ENCODE measurements at places on chromosomes 12 and 14.

DNA sequence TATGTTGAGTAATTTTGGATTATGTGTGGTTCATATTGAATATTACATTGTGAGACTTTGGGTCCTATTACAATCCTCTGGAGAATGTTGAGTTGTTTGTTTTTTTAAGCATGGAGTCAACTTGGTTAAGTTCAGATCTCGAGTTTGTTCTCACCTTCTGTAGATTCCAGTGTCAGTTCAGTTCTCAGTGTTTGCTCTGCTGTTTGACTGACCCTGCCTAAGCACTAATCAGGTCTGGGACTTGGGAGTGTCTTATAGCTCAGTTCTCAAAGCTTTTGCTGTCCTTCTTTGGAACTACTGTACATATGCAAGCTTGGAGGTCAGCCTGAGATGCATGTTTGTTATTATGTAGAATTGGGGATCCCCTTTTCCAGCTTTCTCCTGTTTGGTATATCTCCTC lies 63.1 kb downstream of the DIP2B start:
- DNase-seq, result no peak

GRCh38 chr12:93902736-93903562 lies 225.8 kb downstream of the CRADD start:
- no peak for DNase-seq

GRCh38 chr12:100845095-100845494 lies 50.5 kb downstream of the ANO4 start:
- DNase-seq, result no peak

GRCh38 chr14:90301122-90301521 lies 30.6 kb downstream of the NRDE2 start:
- peak; percentile 28 for DNase-seq

DNA sequence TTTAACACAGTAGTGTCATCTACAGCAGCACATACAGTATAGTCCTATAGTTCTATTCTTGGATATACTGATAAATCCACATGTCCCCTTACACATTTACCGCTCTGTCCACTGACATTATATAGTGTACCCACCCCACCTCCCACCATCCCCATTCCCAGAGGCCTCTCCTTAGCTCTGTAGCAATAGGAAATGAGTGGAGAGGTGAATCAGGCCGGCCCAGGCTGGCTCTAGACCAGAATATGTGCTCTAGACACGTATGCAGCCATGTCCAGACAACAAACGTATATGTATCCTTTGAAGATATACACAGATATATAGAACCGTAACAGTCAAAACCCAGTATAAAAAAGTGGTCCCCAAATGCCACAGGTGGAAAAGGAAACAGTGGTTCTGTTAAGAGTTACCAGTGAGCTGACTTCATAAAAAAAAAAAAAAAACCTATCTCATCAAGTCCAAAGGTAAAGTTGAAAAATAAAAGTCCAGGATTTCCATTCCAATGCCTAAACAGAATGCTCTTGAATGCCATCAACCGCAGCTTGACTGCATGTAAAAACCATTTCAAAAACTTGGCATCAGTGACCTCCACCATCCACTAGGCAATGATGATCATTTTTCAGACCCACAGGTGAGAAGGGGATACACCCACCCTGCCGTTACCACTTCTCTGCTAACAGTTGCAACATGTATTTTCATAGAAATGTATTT lies 16.7 kb downstream of the EGLN3 start:
- no peak for DNase-seq

DNA sequence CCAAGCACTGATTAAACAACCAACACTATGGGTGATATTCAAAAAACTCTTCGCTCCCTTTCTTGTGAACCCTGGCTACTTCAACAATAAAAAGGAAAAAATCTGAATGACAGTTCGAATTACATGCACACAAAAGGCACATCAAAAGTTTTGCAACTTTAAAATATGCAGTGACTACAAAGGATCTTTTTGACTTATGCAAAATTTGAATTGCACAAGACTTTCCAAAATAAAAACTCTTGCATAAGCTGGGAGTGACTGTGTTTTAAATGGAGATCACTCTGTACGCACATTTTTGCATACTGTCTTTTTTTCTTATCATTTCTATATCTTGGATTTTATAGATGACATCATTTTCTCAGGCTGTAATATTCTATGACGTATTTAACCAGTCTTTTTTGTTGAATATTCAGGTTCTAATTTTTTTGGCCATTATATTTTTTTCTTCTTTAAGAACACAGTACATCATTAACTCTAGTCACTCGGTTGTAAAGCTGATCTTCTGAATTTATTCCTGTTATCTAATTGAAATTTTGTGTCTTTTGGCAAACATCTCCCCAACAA lies 667.6 kb upstream of the TBX3 start:
- DNase-seq, result no peak

GRCh38 chr12:27762757-27763156 lies 17.3 kb upstream of the KLHL42 start:
- DNase-seq, result no peak

DNA sequence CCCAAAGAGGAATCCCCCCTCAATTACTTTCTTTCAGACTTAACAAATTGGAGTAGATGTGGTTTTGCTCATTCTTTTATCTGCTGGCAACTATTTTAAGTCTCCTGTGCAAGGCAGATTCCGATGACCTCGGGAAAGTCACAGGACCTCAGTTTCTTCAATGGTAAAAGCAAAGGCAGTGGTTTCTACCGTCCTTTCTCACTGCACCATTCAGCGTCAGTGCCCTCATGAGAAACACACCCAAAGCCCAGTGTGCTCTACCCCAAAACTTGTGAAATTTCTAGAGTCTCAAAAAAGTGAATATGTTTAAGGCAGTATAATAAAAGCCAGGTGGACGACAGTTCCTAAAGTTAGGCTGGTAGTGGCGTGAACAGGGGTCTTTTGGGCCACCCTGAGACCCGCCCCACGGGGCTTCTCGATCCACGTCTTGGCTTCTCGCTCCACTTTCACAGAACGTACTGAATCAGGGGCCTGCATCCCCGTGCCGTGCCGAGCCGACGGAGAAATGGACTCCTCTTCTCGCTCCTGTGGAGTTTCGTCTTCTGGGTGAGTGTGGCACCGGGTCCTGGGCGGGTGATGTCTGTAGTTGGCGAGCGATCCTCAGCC lies 1.3 kb upstream of the ARHGAP5 start:
- DNase-seq, result peak; percentile 33

GRCh38 chr12:43912859-43913258 lies 77.0 kb downstream of the TMEM117 start:
- no peak for DNase-seq

DNA sequence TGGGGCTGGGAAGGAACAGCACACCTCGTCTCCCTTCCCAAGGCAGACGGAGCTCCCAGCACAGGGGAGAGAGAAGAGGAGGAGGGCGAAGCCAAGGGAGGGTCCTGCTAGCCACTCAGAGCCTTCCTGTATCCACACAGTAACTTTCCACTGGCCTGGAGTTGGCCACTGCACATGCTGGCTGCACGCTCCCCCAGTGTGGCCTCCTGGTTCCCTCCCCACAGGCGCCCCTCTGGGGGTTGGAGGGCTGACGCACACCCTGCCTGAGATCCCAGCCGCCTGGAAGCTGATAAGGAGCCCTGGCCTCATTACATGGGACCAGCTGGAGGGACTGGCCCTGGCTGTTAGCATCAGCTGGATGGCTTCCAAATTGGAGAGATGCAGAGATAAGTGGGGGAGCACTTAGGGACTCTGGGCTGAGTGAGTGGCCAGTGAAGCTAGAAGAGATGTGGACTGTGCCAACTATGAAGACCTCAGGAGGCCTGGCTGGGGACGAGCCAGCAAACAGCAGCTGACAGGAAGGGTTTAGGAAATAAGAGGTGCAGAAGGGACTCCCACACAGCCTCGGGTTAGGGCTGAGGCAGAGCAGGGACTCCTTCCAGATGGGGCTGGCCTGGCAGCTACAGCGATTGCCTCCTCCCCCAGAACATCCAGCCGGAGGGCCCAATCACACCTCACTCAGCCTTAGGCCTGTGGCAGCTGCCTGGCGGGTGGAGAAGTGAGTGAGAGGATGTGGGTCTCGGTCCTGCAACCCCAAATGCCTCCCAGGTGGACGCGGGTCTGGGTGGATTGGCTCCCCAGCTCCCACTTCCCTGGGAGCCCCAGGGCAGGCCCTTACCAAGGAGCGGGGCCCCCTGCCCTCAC lies 26.3 kb upstream of the BCDIN3D start:
- DNase-seq, result peak; percentile 96

GRCh38 chr12:112927925-112928324 lies 10.3 kb upstream of the OAS3 start:
- DNase-seq, result no peak

DNA sequence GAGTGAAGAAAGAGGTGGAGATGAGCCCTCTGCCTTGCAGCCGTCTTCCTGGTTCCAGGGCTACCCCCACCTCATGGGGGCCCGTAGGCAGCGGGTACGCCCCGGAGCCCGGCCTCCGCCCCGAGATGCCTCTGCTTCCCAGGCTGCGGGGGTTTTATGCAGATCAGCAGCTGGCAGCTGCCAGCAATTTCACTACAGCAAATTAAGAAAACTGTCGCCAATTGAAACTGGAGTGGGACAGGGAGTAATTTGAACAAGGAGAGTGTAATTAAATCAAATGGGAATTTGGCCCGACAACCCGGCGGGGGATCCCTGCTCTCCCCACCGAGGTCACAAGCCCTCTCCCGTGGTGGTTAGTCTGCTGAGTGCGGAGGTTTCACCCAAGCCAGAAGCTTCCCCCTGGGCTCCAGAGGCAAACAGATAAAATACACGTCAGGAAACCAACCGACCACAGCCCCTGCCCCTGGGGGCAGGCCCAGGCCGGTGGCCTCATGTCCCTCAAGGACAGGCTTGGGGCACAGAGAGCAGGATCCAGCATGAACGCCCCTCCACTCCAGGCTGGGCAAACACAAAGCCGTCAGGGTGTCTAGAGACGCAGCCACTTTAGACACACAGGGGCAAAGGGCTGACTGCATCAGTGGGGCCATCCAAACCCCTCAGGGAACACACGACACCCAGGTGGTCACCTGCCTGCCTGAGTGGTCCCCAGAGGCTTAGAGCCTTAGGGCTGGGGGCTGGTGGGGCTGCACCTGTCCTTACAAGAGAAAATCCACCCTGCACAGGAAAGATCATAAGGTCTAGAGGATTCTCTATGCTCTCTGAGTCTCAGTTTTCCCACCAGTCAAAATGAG lies 53.8 kb downstream of the TESC start:
- peak; percentile 65 for DNase-seq

GRCh38 chr14:69464829-69465228 lies 19.7 kb upstream of the PLEKHD1 start:
- DNase-seq, result no peak

GRCh38 chr14:52069307-52070050 lies 620 bp upstream of the NID2 start:
- peak; percentile 61 for DNase-seq

DNA sequence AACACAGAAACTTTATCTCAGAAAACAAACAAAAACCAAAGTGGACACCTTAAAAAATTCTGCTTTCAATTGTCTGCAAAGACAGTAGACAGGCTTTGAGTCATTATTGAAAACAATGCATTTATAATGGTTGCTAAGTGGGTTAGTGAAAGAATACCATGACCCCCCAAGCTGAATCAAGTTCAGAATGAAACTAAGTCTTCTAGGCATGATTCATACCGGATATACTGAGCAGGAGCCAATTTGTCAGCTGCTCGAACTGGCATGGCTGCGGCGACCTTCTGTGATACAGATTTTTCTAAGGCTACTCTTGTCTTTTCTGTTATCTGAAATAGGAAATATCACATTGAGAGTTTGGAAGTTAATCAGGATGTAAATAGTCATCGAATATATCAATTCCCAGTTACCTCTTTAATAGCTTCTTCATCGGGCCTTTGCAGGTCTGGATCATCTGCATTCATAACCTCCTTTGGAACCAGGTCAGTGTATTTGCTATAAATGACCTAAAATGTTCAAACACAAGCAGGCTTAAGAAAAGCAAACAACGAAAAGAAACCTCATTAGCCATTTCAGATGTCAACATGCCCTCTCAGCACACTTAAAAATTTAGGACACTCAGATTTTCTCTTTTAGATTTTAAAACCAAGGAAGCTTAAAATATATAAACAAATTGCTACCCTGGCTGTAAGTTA lies 22.3 kb downstream of the SNW1 start:
- DNase-seq, result no peak

GRCh38 chr12:123991372-123991951 lies 18.4 kb downstream of the ZNF664 start:
- peak; percentile 85 for DNase-seq

DNA sequence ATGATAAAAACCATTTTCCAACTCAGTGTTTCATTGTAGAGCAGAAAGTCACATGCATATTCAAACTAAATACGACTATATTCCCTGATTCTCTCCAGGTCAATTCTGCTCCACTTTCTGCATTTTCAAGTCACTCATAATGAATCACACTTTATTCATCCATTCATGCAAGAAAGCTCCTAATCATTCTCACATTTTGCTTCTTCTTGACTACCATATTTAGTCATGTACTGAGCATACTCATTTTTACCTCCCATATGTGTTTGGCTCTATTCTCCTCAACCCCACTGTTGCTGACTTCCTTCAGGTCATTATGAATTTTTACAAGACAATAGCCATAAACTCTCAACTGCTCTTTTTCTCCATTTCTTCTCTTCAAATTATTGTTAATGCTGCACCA lies 43.4 kb upstream of the PIK3C2G start:
- no peak for DNase-seq

- DNase-seq, result no peak
Measured at GRCh38 chr12:57611108-57611826, at the start of gene ARHGEF25. TSS of gene ARHGEF25 (plus strand) at chr12:57611435. CDS start at chr12:57611895, 460 bp downstream.

- no peak for DNase-seq
Measured at GRCh38 chr12:48366131-48366530, 15.4 kb upstream of the ZNF641 start.

GRCh38 chr12:52956987-52957386 lies 8.1 kb downstream of the KRT18 start:
- DNase-seq, result no peak

- DNase-seq, result no peak
Measured at GRCh38 chr14:73223049-73223448, 14.3 kb upstream of the PAPLN start.

DNA sequence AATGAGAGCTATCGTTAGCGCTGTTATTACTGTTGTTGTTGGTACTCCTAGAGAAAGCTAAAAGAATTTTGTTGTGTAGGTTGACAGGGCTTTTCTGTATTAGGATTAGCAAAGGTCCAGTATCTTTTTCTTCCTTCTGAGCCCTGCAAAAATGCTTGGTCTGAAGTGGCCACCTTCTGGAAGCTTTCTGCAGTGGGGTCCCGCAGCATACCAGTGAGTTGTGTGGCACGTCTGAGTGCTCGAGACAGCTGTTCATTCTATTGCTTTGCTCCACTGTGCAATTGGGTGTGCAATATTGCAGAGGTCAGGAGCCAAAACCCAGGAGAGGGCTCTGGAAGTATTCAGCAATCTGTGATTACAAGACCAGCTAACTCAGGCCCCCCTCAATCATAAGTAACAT lies 57.1 kb downstream of the CCDC60 start:
- no peak for DNase-seq

All from erythroblast (primary cell).